ENCODE measurements at places on chromosomes 2 and 18.

- no peak for DNase-seq
Observed at GRCh38 chr2:58137856-58138255, 91.2 kb downstream of the VRK2 start.

DNA sequence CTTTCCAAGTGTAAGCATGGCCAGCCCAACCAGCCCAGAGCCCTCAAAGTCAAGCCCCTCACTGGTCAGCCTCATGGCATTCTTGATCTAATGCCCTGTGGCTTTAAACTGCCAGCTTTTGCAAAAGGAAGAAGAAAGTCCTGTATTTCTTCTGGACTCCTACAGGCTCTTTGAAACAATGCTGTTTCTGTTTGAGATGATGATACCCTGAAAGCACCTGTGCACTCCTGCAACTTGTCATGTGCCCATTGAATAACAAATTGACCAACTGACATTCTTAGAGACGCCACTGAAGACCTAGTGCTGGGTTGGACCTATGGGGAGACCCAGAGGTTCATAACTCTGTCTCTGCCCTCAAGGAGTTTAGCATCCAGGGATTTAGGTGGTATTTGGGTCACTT lies 82.0 kb upstream of the MSH2 start:
- DNase-seq: no peak

- DNase-seq: no peak
Observed at GRCh38 chr2:72754628-72755320, 71.1 kb downstream of the EXOC6B start.

GRCh38 chr2:223047260-223047761 lies 4.7 kb upstream of the KCNE4 start:
- no peak for DNase-seq

DNA sequence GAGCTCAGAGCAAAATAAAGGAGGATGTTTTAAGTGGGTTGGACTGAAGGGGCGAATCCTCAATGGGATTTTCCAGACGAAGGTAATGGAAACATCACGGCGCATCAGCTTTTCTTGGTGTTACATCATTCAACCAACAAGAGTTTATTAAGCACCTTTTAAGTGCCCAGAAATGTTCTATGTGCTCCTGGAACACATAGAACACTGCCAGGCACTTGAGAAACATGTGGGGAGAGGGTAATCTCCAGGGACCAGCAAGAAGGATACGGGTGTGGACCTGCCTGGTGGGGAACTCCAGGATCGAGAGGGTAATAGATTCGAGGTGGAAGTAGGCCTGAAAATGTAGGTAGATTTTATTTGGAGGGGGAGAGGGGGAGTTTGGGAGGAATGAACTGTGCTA lies 168.6 kb downstream of the PRKCE start:
- DNase-seq: no peak

DNA sequence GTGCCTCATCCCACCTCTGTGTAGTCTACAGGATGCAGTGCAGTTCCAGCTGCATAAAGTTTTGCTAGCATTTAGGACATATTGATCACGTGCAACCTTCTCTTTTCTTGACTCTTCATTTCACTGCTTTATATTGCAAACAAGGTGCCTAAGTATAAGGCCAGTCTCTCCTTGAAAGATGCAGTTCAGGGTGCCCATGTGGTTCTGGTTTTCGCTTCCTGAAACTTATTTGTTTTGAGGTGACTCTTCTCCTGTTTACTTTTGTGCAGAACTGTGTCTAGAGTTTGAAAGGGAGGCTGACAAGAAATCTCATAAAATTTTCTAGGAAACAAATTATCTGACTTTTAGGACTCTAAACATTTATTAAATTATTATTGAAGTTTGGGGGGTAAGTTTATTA lies 189.9 kb downstream of the UBE2E3 start:
- DNase-seq: no peak

DNA sequence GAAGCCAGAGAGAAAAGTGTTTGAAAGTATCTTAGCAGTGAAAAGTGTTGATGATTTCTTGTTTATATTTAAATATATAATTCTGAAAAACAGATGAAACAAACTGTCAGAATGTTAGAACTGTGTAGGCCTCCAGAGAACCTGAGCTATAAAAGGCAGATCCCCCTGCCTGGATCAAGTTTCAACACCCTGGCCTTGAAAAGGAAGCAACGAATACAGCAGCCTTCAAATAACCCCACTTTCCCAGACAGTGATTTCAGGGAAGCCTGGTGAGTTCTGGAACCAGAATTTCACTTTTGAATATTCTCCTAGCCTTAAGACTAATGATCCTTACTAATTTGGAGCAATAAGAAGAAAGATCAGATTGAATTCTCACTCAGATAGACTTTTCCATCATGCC lies 13.3 kb upstream of the TRIM43 start:
- no peak for DNase-seq

- no peak for DNase-seq
Observed at GRCh38 chr2:36357847-36358659, 2.5 kb downstream of the CRIM1 start.

GRCh38 chr2:26716340-26716739 lies 23.8 kb downstream of the KCNK3 start:
- DNase-seq: no peak

DNA sequence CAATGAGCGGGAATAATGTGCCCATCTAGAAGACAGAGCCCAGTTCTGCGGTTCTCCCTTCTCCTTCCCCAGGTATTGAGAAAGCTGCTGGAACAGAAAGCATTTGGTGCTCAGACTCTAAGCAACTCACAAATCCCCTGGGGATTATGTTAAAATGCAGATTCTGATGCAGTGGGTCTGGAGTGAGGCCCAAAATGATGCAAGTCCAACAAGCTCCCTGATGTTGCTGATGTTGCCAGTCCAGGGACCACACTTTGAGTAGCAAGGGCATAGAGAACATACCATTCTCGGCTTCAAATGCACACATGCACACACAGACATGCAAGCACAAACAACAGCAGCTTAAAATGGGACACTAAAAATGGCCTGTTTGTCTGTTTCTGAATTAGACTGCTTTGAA lies 274.8 kb upstream of the NCKAP5 start:
- DNase-seq: no peak

DNA sequence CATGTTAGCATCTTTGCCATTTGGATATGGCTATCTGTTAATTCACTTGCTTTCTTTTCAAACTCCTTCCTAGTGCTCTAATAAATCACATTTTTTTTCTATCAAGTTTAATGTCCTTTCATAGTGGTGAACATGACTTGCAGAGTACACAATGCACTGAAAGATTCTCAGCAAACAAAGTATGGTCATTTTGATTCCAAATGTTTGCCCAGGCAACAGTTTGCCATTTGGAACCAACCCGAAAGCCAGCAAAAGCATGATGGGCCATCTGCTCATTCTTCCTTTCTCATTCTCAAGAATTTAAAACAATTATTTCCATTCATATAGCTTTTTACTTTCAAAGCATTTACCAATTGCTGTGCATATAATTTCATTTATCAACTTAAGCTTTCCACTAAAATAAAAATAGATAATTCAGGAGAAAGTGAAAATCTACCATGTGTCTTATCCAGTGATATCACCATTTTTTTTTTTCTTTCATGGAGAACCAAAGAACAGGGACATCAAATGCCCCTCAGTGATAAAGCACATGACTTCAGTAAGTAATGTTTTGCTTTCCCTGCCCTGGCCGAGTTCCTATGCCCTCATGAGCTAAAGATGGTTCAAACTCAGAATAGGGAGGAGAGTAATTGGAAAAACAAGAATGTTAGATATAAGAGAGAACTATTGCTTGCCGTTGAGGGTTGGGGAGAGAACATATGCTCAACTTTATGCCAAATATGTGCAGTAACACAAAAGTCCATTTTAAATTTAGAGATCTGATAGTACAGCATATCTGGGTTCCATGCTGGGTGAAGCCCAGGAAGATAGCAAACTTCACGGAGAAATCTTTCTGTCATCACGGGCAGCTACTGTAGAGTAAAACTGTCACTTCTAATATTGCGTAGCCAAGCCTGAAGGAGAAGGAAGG lies 62.1 kb downstream of the HNMT start:
- no peak for DNase-seq

- DNase-seq: no peak
Observed at GRCh38 chr2:30038419-30038818, 108.4 kb upstream of the YPEL5 start.

- DNase-seq: no peak
Observed at GRCh38 chr2:217966423-217967070, 36.2 kb downstream of the TNS1 start.

- no peak for DNase-seq
Observed at GRCh38 chr2:242063850-242064249, 194.3 kb downstream of the RTP5 start.

DNA sequence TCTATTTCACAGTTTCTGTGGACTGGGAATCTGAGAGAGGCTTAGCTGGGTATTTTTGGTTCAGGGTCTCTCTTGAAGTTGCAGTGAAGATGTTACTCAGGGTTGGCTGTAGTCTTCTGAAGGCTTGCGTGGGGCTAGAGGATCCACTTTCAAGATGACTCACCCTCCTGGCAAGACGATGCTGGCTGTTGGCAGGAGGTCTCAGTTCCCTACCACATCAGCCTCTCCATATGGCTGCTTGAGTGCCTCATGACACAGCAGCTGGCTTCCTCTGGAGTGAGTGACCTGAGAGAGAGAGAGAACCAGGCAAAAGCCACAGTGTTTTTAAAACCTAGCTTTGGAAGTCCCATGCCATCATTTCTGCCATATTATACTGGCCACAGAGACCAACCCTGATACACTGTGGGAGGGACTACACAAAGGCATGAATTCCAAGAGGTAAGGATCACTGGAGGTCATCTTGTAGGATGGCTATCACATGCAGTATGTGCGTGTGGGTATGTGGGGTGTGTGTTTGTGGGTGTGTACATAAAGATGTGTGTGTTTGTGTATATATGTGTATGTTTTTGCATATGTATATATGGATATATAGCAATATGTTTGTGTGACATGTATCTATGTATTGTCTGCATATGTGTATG lies 25.1 kb downstream of the DNPEP start:
- no peak for DNase-seq

GRCh38 chr2:101435001-101435862 lies 39.7 kb downstream of the RFX8 start:
- DNase-seq: no peak
